ENCODE measurements at places on chromosomes 13 and 19.

DNA sequence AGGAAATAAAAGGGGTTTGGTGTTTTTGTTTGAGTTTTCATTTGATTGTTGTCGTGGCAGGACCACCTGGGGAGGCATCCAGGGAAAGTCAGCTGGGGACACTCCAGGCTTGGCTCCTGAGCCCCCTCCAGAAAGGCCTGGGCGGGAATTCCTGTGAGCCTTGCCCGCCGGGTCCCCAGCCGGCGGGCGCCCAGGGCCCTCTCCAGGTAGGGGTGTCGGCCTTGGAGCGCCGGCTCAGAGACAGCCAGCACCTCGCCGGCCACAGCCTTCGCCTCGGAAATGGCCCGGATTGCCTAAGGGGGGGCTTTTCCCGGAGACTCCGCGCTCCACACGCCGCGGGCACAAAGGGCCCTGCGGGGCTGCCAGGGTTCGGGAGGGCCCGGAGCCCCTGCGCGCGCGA lies 125.0 kb downstream of the TNFRSF19 start:
- no peak for DNase-seq

DNA sequence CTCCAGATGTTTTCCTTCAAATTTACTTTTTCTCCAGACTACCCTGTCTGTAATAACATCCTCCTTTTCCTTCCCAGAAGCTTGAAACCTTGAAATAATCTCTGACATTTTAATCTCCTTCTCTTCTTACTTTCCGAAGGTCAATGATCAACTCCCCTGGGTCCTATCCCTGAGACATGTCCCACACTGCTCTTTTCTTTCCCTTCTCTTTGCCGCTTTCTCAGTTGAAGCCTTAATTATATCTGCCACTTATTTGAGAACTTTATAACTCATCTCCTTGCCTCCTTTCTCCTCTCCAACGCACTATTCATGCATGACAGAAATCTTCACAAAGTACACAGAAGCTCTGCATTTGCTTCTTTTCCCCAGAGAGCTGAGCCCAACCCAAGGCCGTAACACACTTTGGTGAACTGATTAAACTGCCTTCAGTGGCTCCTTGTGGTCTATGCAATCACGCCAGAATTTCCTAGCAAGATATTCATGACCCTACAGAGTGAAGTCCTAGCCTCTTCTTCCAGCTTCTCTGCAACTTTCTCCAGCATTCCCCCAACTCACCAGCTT lies 9.2 kb upstream of the WASF3 start:
- no peak for DNase-seq

GRCh38 chr19:772730-773436 lies 22.0 kb downstream of the MISP start:
- DNase-seq = peak; percentile 7

DNA sequence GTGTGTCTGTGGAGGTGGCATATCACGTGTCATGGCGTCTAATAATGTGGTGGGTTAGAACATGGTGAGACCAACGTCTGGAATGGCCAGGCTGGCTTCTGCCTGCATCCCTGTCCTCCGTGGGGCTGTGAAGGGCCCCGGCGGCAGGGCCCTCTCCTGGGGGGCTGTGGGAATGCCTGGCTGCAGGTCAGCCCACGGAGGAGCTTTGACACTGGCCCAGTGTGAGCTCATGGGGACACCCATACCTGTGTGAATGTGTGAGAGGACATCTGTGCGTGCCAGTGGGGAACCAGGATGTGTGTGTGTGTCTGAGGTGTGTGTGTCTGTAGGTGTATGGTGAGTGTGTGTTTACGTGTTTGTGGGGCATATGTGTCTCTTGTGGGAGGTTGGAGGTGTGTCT lies 300.1 kb downstream of the TEX29 start:
- no peak for DNase-seq

DNA sequence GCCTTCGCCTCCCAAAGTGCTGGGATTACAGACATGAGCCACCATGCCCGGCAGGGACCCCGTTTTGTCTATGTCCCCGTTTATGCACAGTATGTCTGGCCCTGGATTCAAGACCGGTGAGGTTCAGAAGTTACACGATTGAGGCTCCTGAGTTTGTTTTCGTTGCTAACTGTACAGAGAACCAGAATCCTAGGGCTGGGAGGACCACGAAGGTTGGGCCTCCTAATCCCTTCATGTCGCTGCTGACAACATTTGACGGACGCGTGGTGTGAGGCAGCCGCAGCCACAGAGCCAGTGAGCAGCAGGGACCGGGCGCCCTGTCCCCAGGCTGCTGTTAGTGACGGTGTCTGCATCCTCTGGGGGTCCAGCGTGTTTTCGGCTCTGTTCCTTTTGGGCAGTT lies 91.4 kb downstream of the ATP11A start:
- DNase-seq = no peak
